Hippocampal formation (tissue), 2 donors: ENCODE measurements at places on chromosomes 16 and 17.
A peak's percentile ranks its signal among the peaks of the same experiment; 100 is the strongest.

GRCh38 chr17:74104921-74105320, 98.6 kb upstream of the RPL38 start:
- DNase-seq: no peak

DNA sequence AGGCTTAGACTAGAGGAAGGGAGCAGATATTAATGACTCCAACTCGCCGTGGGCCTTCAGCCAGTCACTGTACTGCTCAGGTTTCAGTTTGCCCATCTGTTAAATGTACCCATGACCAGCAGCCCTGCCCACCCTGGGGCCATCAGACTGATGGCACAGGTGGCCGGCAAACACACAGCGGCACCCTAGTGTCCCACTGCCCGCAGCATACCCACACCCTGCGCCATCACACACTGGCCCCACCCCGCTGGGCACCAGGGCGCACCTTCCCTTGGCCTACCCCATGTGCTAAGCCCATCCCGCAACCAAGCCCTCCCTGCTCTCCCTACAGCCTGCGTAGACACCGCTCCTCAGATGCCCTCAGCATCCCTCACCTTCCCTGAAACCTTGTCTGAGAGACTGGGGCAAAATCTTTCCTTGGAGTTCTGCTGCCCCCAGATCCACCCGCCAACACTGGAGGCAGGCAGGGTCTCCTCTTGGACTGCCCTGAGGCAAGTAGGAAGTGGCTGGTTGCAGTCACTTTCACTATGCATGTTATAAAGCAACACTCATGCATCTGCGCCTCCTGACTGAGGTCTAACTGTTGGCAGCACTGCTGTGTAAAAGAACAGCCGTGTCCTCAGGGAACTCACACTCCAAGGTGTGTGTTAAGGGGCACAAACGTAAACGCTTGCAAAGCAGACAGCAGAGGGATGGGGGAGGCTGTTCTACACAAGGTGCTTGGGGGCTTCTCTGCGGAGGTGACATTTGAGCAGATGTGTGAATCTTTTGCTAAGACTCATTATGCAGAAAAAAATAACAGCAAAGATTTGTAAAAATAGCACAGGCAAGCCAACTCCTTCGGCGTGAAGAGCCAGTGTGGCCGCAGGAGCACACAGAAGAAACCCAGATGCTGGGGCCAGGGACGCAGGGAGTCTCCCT, 6.7 kb upstream of the BCAR1 start:
- DNase-seq: no peak

- no peak for DNase-seq
Measured at GRCh38 chr16:3992297-3993051, 112.0 kb upstream of the CREBBP start.

DNA sequence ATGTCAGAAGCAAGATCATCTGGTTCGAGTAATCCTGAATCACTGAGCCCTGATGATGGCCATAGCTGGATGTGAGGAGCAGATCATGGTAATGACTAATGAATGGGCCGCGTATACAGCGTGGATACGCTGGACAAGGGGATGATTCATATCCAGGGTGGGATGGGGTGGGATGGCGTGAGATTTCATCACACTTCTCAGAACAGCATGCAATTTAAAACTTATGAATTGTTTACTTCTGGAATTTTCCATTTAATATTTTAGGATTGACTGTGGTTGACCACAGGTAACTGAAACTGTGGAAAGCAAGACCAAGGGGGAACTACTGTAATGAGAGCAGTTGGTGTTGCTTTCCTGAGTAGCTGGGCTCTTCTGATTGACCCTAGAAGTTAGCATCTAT, 225.5 kb downstream of the STX8 start:
- no peak for DNase-seq

DNA sequence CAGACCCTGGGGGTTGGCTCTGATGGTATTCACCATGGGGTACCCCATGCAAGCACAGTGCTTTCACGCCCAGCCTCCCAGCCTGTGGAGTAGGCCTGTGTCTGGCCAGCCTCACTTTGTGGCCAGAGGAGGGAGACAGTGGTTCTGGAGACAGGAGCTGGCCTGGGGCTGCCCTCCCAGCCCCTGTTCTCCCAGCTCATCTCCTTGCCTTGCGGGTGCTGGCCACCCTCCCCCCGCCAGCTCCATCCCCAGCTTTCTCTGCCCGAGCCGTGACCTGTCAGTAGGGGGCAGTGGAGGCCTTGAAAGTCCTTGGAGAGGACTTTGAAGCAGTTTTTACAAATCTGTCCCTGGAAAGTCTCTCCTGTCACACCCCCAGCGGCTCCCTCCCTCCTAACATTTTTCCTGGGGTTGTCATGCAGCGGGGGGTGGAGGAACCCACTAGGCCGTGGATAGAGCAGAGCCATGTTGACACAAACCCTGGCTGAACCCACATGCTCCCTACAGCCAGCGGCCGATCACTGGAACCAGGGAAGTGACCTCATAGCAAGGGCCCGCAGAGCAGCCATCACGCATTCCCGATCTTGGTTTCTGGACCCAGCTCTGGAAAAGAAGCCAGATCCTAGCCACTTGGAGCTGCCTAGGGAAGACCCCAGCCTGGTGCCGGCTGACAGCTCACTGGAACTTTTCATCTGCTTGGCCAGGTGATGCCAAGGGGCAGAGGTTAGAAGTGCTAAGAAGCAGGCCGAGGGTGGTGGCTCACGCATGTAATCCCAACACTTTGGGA, 289.4 kb downstream of the SEC14L1 start:
- peak; percentile 77 for DNase-seq

GRCh38 chr17:66313995-66314659, 11.7 kb downstream of the PRKCA start:
- DNase-seq: no peak

- no peak for DNase-seq
Measured at GRCh38 chr17:8701221-8701620, 43.4 kb downstream of the CCDC42 start.

DNA sequence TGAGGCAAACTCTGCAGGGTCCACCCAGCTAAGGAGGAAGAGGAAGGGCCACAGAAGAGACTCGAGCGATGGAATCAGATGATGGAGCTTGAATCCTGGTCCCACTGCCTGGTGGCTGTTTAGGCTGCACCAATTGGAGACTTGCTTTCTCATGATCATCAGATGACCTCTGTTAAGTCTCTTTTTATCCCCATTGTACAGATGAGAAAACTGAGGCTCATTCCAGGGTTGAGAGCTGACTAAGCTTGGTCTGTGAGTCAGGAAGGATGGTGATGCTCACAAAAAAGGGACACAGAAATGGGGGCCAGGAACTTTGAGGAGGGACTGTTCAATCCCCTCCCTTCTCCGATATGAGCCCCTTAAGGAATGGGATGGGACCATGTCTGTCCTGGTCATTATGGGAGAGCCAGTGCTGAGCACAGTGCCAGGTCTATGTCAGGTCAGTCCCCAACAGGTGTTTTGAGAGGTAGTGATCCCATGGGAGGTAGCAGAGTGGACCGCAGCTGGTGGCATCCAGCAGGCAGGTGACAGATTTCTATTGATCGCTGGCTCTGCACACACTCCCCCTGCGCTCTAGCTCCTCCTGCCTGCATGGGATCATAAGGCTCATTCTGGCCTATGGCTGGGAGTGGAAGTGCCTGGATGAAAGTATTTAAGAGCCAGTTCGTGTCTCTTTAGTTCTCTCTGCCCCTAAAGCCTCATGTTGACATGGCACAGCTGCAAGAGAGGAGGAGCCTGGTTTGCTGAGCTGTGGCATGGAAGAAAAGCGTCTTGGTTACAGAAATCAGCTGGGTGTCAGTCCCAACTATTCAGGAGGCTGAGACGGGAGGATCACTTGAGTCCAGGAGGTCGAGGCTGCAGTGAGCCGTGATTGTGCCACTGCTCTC, 27.2 kb downstream of the SNX20 start:
- no peak for DNase-seq

GRCh38 chr17:15453246-15453645, 14.2 kb downstream of the CDRT4 start:
- no peak for DNase-seq

DNA sequence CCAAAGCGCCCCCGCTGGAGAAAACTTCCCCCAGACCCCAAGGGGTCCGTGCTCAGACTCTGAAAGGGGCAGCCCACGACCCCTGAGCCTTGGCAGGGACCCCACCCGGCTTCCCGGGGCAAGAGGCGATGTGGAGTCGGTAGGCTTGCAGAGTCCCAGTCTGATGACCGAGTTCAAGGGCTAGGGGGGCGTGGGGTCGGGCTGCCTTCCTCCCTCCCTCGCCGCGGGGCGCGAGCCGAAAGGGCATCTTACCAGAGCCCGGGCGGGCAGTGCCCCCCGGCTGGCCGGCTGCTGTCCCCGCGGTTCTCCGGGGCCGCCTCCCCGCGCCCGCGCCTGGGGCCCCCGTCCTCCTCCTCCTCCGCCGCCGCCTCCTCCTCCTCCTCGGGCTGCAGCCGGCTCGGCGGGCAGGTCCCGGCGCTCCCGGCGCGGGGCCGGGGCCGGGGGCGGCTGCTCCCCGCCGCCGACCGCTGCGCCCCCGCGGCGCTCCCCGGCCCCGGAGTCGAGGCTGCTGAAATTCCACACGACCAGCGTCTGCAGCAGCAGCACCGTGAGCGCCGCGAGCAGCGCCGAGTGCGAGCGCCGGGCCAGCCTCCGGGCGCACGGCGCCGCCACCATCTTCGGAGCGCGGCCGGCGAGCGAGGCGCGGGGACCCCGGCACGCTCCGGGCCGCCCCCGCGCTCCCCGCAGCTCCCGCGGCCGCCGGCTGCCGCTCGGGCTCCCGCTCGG, 415 bp downstream of the XYLT1 start:
- no peak for DNase-seq

DNA sequence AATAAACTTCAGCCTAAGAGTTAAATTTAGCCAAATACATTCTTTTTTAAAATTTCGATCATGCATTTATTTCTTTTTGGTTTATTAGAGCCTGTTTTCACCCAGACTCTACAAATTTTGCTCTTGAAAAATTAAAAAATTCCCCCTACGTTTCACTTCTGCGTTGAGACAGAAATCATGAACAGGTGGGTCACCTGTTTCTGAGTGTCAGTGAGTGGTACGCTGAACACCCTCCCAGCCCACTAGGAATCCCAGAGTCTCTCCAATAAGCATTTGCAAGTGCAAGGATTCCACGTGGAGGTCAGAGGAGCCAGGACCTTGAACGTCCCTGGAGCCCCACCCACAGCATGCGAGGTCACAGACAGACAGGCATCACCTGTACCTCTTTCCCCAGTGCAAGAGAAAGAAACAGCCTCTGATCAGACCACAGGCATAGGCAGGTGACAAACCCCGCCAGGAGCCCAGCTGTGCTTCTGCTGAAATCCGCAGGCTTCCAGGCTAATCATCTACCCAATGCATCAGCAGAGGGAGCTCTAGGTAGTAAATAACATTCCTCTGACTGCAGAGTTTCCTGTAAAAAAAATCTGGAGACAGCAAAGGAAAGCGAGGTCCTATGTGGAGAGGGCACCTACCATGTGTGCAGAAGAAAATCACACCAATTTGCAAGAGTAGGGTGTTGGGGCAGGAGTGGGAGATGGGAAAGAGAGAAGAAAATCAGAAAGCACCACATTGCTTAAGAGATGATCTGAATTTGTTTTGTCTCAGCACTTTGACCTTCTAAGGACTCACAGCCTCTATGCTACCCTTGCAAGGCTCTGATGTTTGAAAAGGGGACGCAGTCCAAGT, 5.9 kb upstream of the XYLT1 start:
- no peak for DNase-seq

- DNase-seq: no peak
Measured at GRCh38 chr16:8600144-8600775, 9.9 kb upstream of the TMEM114 start.

DNA sequence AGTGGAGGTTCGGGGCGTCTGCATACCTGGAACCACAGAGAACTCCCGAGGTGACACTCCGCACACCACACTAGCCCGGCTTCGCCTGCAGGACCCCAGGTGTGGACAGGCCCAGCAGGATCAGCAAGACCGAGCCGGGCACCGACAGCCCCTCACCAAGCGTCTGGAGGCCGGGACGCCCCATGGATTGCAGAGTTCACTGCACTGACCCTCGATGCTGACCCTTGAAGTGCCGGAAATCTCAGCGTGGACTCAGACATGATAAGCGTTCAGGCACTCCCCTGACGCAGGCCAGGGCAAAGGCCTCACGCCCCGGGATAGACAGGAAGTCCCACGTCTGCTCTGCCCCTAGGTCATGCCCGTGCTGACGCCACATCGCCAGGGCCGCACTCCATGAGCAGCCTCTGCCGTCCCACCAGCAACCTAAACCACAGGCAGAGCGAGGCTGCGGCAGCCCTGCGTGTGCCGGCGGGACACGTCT, 26.0 kb downstream of the ACSF3 start:
- DNase-seq: no peak

GRCh38 chr17:80889231-80890195, 102.1 kb upstream of the CHMP6 start:
- DNase-seq: no peak

GRCh38 chr16:77896415-77897128, 108.2 kb downstream of the VAT1L start:
- DNase-seq: no peak

- no peak for DNase-seq
Measured at GRCh38 chr17:64081802-64082799, 47.8 kb downstream of the ERN1 start.

DNA sequence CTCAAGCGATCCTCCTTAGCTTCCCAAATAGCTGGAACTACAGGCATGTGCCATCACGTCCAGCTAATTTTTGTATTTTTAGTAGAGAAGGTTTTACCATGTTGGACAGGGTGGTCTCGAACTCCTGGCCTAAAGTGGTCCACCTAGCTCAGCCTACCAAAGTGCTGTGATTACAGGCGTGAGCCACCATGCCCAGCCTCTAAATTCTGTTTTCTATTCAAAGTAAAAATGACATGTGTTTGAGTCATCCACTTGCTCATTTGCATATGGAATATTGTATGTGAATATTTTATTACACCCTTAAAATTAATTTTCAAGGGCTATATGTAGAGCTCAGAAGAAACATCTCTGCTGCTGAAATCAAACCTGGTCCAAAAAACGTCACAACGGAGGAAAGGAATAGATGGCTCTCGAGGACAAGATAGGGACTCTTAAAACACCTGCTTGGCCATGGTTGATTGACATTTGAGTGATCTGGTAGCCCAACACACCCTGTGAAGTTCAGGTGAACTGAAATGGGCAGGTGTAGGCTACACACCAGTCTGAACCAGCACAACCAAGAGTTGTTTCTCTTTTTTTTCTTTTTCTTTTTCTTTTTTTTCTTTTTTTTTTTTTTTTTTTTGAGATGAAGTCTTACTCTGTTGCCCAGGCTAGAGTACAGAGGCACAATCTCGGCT, 51.1 kb downstream of the SF3B3 start:
- DNase-seq: no peak

- DNase-seq: no peak
Measured at GRCh38 chr16:86277221-86277620, 233.1 kb upstream of the FOXF1 start.

DNA sequence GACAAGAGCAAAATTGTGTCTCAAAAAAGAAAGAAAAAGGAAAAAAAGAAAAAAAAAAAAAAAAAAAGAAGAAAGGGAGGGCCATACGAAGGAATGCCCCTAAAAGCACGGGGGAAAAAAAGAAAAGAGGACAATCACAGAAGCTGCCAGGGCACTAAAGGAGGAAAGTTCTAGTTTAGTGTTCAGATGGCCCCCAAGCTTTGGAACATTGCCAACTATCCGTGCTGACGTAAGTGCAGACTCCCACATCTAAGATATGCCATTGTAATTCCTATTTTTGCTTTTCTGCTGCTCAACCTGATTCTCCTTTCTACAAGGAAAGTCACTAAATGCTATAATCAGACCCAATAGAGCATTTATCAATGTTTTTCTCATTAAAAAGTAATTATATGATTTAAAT, 842.1 kb downstream of the KCNJ2 start:
- no peak for DNase-seq
